Kidney epithelial cell (primary cell): ENCODE measurements at places on chromosomes 6 and 20. TPM values are rescaled to one million over a fixed set of nuclear protein-coding genes. Genes with fewer than 3 reads are reported as not detected.

AIF1 gene
- total RNA-seq = 0.33 TPM in 1 of 2 replicates, not detected in the other

GRCh38 chr6:52554684-52555280 lies 22.1 kb downstream of the TRAM2 start:
- no peak for DNase-seq

PRRT1 gene
- 0.27 TPM in 1 of 2 replicates, not detected in the other for total RNA-seq

DNA sequence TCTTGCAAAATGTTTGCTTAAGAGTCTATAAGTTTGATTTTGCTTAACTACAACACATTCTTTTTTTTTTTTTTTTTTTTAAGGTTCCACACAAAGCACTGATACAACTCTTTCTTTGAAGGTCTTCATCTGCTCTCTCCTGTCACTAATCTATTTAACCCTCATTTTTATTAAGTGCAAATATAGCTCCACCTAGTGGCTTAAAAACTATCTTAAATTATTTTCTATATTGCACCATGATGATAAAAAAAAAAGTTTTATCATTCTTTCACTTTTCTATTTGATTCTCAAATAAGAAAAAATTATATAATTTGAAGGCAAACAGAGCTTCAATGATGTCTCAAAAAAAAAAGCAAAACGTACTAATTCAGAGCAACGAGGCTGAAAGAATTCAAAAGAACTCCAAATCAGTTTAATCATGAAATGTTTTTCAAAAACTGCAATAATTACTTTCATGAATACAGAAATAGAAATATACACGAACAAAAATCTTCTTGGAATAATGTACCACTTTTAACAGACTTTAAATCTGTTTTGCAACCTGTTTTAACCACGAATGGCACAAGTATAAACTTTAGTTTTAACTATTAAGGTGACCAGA lies 12.8 kb downstream of the ESF1 start:
- no peak for DNase-seq

HSF2 gene
- 17.3 and 18.2 TPM in 2 replicates for total RNA-seq

ID4 gene
- 16.3 and 17.3 TPM in 2 replicates for total RNA-seq

DNA sequence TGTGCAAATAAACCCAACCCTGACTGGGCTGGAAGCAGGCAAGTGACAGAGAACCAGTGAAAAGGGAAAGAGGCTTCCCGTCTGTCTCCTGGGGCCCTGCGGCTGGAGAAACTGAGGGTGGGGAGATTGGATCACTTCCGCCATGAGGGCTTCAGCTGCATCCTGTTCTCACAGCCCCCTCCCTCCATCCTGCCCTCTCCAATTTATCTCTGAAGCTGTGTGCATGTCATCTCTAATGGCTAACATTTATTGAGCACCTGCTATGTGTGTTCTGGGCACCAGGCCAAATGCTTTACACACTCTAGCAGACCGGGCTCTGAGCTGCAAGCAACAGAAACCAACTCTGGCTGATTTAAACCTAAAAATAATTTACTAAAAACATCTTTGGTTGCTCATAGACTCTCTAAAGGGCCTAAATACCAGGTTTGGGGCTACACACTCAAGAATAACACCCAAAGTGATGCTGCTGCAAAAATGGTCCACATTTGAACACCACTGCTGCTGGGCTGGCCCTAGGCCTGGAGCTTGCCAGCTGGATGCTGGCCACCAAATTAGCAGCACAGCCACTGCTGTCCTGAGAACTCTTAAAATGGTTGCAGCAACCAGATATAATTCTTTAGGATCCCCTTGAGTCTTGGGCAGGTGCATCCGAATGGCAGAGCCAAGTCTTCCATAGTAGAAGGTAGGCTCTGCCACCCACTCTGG lies 123.6 kb upstream of the LRFN2 start:
- DNase-seq = no peak

- peak; percentile 98 for DNase-seq
Observed at GRCh38 chr6:139407718-139408222, 33.3 kb upstream of the CITED2 start.

- DNase-seq = no peak
Observed at GRCh38 chr6:28135393-28135792, 6.3 kb upstream of the ZKSCAN8 start.

DNA sequence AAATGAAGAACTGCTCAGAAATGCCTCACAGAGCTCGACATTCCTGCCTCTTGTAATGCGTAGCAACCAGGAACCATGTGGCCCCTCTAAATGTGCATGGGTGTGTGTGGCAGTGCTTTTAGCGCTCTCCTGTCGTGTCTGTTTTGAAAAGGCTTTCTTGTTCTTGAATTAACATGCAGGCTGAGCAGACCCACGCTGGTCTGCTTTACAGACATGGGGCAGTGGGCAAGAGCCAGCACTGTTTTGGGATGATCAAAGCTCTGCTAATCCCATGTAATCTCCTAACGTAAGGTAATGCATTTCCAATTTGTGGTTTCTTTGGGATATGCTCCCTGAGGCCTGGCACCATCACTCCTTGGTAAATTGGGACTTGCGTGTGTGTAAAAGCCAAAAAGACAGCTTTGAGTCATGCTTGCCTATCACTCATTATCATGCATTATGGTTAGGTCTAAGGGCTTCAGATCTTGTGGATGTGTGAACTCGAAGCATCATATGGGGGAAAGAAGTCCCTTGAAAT lies 11.8 kb downstream of the RIPOR2 start:
- no peak for DNase-seq

DNA sequence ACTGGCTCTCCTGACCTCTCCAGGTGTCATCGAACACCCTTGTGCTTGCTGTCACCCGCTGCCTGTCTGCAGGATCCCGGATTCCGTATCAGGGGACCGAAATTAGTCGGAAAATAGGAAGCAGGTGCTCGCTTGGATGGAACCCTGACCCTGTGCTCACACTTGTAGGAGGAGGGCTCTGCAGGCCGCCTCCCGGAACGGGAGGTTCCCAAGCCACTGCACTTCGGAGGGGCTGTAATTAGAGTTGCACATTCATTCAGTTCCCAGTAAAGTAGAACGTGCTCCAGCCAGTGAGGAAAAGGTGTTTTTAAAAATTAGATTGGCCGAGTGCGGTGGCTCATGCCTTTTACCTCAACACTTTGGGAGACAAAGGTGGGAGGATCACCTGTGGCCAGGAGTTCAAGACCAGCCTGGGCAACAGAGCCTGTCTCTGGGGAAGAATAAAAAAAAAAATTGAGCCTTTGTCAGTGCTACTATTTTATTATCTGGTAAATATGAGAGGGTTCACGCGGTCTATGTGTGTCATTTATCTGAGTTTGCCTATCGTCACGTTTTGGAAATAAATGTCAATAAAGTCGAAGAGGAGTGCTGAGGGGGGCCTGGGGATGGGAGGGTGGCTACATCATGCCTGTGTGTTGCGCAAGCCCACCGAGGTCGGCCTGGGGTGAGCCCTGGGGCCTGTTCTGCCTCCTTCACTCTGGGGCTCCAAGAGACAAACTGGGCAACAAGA lies 1.5 kb upstream of the GMEB2 start:
- no peak for DNase-seq

- DNase-seq = no peak
Observed at GRCh38 chr6:150741633-150742200, 123.8 kb upstream of the MTHFD1L start.

DNA sequence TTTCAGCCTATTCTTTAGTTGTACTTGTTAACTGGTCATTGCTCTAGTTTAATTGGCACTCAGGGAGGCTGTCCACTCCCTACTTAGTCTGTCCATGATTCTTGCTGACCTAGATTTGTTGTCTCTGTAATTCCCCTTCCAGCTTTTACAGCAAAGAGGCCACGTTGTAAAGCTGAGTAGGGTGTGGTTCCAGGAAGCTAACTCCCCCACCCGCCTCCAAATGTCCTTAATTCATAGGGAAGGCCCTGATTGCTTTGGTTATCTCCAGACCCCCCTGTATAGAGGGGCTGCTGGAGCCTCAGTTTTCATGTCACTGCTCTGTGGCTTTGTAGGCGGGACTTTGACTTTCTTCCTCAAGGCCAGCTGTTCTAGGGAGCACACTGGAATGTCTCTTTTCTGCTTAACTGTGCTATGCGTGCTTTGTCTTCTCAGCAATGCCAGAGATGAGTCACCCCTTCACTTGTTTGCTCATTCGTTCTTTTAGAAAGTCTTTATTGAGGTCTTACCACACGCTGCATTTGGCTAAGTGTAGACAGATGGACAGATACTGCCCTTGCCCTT lies 175.1 kb upstream of the JAG1 start:
- peak; percentile 87 for DNase-seq

GRCh38 chr6:107504270-107505026 lies 14.5 kb downstream of the SOBP start:
- no peak for DNase-seq

GRCh38 chr6:109306733-109307132 lies 75.5 kb downstream of the CD164 start:
- DNase-seq = no peak

CFAP61 gene
- 0.14 TPM in 1 of 2 replicates, not detected in the other for total RNA-seq

CGA gene
- total RNA-seq = not detected in 2 replicates

DNA sequence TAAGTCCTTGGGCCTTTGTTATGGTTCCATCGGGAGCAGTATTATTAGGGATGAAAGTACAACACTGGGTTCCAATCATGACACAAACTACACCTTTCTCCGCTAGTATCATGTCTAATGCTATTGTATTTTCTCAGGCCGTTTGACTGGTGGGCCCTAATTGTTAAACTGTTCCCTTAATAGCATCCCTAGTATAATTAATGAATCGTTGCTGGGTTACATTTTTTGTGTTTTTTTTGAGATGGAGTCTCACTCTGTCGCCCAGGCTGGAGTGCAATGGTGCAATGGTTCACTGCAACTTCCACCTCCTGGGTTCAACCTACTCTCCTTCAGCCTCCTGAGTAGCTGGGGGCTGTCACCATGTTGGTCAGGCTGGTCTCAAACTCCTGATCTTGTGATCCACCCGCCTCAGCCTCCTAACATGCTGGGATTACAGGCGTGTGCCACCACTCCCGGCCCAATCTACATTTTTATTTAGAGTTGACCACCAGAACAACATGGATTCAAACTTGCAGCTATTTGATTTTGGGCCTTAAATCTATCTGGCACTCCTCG lies 4.1 kb upstream of the ZNFX1 start:
- DNase-seq = no peak

DNA sequence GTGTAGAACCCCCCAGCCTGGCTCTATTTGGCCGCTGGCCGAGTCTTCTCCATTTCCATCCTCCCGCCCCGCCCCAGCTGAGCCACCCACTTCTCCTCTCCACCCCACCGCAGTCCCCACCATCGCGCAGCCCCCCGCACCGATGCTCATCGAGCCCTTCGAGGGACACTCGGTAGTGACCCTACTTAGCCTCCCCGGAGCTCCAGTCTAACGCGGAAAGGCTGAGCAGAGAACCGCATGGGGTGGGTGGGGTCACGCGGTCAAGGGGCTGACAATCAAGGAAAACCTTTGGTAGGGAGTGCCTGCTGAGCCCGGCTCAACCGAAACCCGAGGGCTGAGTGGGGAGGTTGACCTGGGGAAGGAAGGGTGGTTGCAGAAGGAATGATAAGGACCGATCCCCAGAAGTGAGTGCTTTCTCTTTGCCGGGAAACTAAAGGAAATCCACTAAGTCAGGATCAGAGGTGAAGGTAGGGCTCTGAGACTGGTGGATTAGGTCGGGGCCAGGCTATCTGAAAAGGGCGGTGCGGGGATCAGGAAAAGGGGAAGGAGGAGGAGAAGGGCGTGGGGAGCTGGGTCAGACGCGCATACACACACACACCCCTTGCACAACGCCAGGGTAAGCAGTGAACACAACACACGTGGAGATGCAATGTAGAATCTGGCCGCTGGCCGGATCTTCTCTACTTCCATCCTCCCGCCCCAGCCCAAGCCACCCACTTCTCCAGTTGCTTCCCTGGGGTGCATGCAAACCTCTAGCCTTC lies 49.8 kb downstream of the CPXM1 start:
- no peak for DNase-seq

GRCh38 chr20:7843613-7844012 lies 96.6 kb downstream of the HAO1 start:
- no peak for DNase-seq

LRRN4 gene
- 65.3 and 71.2 TPM in 2 replicates for total RNA-seq

DLL1 gene
- 3.8 and 4.2 TPM in 2 replicates for total RNA-seq
